ENCODE measurements at places on chromosomes 3 and 15. TPM values are rescaled to one million over a fixed set of nuclear protein-coding genes. Genes with fewer than 3 reads are reported as not detected.

The CCR8 gene
- total RNA-seq: not detected

GRCh38 chr3:50189274-50189673 is 2.1 kb upstream of the GNAT1 start:
- H3K4me3 ChIP-seq: no peak overlapping the region
- H3K27ac ChIP-seq: no peak overlapping the region
- no peaks in the 10 kb centered on the region for H3K4me1 ChIP-seq
- H3K27me3 ChIP-seq: peaks cover 5% of the 10 kb centered on the region

- no peak for DNase-seq
- peaks cover 10% of the 10 kb centered on the region for H3K36me3 ChIP-seq
- no peak overlapping the region for H3K27ac ChIP-seq
- H3K4me3 ChIP-seq: no peak overlapping the region
Measured at GRCh38 chr3:187136936-187137335, 2.4 kb downstream of the RPL39L start.

DNA sequence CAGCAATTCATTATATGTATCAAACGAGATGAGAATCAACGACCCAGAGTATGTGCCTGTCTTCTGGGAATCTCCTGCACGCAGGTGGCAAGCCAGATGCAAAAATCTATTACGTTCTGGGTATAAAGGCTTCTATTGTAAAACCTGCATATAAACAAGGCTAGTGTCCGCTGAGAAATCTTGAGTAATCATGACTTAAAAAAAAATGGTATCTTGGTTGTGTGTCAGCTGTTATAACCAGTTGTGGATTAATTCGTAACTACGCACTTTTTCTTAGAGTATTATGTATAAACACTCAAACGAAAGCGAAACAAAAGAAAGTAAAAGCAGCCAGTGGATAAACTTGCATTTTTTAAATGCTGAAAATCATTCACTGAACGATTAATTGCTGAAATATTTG is 509.1 kb downstream of the RSL24D1 start:
- H3K4me3 ChIP-seq: no peak overlapping the region
- no peaks in the 10 kb centered on the region for H3K36me3 ChIP-seq
- no peak for DNase-seq
- no peak overlapping the region for H3K27ac ChIP-seq
- no peaks in the 10 kb centered on the region for H3K4me1 ChIP-seq

DNA sequence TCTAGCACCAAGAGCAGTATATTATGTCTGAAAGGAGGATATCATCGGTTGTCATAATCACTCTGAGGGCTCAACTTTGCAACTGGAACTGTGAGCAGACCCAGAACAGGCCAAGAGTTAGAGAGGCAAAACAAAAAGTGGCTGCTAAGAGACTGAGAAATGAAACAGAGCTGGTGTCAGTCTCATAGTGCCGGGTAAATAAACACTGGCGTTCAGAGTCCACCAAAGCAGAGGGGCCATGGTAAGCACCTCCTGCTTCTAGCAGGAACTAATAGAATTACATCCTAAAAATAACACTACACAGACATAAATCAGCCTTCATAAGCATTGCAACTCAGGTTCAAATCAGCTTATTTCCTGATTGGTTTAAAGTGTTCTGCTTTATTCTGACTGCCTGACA is 10.3 kb upstream of the IL12A start:
- no peak overlapping the region for H3K27ac ChIP-seq
- no peaks in the 10 kb centered on the region for H3K27me3 ChIP-seq
- DNase-seq: no peak
- no peaks in the 10 kb centered on the region for H3K36me3 ChIP-seq
- no peak overlapping the region for H3K4me3 ChIP-seq

GRCh38 chr3:187744169-187745151 is 808 bp downstream of the BCL6 start:
- DNase-seq: no peak
- no peaks in the 10 kb centered on the region for H3K36me3 ChIP-seq
- peaks cover 65% of the 10 kb centered on the region for H3K4me1 ChIP-seq
- H3K27ac ChIP-seq: peak overlapping the region; percentile 100

DNA sequence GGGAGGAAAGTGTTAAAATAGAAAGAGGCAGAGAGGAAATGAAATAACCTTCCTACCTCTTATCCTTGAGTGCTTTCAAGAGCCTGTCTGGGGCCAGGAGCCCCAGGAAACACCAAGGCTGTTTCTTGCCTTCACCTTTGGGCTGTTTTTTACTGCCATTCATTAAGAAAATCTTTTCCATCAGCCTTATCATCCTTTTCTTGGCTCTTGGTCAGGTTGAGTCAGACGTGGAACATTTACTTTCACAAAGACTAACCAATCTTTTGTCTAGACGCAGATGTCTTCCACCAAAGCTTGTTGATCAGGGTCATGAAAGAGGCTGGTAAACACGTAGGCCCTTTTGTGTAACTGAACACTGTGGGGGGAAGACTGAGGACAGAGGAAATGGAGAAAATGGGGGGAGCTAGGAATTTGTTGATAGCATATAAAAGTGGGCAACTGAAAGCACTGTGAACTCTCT is 151.0 kb upstream of the THBS1 start:
- DNase-seq: no peak
- H3K4me1 ChIP-seq: peaks cover 15% of the 10 kb centered on the region
- no peak overlapping the region for H3K4me3 ChIP-seq
- H3K36me3 ChIP-seq: no peaks in the 10 kb centered on the region
- peaks cover 13% of the 10 kb centered on the region for H3K27me3 ChIP-seq
- no peak overlapping the region for H3K27ac ChIP-seq

- DNase-seq: no peak
- no peaks in the 10 kb centered on the region for H3K4me1 ChIP-seq
- no peaks in the 10 kb centered on the region for H3K36me3 ChIP-seq
- no peak overlapping the region for H3K4me3 ChIP-seq
Measured at GRCh38 chr3:60079076-60079475, 1029.3 kb upstream of the CFAP20DC start.

The C3orf22 gene
- 0.44 TPM for total RNA-seq

The TM6SF1 gene
- total RNA-seq: 0.27 TPM

Data from progenitor cell of endocrine pancreas (in vitro differentiated cells).